HFFc6 (cell line): ENCODE measurements at places on chromosomes 7 and 10.
A peak's percentile ranks its signal among the peaks of the same experiment; 100 is the strongest.

DNA sequence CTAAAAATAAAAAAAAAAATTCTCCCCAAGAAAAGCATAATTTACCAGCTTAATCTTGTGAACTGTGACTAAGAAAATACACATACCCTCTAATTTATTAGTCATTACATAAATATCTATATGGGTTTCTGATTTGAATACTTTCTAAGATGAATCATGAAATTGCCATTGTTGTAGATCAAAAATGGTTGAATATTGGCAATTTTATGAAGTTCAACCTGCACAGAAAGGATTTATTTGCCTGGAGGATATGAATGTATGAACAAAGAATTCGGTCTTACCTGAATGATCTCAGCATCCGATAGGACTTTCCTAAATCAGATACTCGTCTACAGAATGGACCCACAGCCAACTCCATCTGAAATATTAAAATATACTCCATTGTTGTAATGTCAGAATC lies 61.5 kb downstream of the HBP1 start:
- DNase-seq = no peak

DNA sequence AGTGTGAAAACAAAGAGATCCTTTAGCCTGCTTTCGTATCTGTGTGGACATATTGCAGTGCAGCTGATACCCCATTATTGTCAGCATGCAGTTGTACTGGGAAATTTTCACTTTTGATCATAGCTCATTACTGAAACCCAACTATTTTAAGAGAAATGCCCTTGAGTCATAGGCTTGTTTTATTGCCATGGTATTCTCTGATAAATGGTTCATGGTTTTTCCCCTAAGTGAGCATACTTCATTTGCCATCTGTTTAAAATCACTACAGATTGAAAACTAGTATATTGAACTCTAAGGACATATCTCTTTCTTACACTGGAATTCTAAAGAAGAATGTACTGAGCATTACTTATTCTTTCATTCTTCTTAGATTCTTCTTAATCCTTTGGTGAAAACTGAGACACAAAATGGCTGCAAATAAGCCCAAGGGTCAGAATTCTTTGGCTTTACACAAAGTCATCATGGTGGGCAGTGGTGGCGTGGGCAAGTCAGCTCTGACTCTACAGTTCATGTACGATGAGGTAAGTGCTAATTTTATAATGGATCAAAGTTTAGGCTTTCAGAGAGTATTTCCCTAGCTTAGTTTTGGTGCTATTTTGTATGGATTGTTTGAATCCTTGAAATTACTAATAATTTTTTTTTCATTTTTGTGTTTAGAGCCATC lies 63.0 kb downstream of the RALA start:
- peak; percentile 65 for DNase-seq

DNA sequence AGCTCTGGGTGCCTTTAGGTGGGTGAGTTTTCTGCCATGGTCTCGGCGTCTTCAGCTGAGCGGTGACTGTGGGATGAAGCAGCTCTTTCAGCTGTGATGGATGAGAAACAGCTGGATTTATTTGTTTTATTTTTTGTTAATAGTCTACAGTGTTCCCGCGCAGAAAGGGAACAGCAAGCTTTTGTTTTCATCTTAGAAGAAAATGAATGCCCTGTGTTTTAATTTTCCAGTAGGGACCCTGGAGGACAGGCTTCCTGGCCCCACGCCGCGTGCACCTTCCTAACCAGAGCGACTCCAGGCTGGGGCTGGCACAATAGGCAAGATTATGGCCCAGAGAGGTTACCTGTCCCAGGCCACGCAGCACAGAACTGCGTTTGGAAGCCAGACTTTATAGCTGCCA lies 57.6 kb downstream of the GTF2IRD1 start:
- no peak for DNase-seq

DNA sequence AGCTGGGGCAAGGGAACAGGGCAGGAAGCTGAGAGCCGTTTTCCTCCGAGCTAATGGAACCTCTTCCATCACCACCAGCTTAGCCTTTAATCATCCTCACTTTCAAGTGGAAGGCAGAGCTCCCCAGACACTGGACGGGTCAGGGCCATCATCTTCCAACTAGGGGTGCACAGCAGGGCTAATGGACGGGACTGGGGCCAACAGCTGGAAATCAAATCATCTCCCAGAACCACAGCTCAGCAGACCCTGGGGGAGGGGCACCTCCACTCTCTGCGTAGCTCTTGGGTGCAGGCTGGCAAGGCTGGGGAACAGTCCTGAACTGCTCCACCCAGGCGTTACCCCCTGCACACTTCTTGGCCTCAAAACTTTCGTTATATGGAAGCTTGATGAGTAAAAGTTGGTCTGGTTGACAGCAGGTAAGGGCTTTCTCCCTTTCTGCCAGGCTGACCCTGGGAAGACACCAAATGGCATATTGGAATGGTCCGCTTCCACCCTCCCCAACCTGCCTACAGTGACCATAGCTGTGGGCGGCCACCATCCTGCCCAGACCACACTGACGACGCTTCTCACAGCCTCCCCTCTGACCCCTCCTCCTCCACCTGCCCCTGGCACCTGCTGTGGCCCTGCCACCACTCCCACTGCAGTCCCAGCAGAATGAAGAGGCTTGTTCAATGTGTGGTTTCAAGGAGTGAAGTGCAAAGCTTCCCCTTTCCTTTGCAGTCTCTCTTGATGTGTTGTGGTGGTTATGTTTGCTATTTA lies 51.7 kb upstream of the RET start:
- no peak for DNase-seq

- DNase-seq = no peak
These were observed 40.4 kb downstream of the PHTF2 start for GRCh38 chr7:77838929-77839491.

- peak; percentile 31 for DNase-seq
These were observed 83.8 kb downstream of the ABCA13 start for GRCh38 chr7:48255046-48255445.

DNA sequence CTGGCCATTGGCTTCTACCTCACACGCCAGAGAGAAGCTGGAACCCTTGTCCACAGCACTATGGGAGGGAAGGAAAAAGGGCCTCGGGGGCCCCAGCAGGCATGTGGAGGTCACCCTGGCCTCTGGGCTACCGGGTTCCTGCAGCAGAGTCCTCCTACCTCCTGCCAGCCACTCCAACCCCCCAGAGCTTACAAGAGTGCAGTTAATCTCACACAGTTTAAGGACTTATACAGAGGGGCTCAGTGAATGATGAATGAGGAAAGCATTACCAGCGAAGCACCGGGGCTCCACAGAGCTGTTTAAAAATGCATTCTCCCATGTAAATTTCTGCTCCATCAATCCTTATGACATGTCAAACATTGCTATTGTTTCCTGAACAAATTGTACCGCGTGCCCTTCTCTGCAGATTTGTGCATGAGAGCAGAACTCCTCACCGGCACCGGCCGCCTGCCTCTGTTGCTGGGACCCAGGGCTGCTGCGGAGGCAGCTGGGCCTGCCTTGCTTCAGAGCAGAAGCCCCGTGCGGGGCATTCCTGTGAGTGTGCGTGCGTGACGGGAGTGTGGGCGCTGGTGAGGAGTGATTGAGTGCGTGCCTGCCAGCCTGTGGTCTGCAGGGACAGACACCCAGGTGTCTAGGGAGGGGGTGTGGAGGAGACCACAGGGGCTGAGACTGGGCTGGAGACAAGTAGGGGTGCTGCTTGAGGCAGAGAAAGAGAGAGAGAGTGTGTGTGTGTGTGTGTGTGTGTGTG lies 52.8 kb downstream of the C10orf105 start:
- no peak for DNase-seq

- DNase-seq = no peak
These were observed 38.0 kb downstream of the FOXI2 start for GRCh38 chr10:127774766-127775559.

DNA sequence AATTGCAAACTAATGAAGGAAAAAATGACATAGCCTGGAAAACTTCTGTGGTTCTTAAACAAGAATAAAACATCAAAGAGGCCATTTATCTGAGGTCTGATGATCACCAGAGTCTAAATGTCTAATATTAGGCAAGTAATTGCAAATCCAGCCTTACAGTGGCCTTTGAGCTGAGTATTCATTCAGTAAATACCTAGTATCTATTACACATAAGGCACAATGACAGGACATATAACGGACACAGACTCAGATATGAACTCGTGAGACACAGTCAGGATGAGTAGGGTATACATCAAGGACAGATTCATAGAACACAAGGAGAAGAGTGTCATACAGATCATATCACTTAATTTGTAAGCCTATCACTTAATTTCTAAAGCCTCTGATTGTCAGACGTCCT lies 16.8 kb downstream of the GPAM start:
- DNase-seq = no peak

DNA sequence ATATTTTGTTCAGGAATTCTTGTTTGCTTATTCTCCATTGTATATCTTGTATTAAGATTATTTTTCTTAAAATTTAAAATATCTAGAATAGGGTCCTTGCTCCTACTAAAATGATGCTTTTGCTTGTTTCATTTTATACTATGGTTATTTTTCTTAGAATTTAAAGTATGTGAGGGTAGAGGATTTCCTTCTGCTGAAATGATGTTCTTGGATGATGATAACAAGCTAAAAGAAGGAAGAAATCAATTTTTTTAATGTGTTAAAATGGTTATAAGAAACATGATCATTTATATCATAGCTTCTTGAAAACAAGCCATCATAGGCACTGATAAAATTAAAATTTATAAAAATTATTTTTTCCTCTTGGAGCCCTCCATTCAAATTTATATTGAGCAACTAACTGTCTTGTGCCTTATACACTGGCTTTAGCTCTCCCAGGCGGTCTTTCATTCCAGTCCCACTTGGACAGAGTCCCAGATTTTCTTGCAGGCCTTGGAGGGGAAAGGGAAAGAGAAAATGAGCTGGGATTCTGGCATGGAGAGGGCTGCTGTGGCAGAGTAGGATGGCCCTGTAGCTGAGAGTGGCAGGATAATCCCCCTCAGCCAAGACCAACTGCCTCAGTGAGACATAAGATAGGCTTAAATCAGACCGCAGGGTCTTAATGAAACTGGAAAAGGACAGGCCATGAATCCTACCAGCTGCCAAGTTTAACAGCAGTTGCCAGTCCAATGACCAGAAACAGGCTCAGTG lies 60.2 kb downstream of the DNAJB9 start:
- DNase-seq = no peak

DNA sequence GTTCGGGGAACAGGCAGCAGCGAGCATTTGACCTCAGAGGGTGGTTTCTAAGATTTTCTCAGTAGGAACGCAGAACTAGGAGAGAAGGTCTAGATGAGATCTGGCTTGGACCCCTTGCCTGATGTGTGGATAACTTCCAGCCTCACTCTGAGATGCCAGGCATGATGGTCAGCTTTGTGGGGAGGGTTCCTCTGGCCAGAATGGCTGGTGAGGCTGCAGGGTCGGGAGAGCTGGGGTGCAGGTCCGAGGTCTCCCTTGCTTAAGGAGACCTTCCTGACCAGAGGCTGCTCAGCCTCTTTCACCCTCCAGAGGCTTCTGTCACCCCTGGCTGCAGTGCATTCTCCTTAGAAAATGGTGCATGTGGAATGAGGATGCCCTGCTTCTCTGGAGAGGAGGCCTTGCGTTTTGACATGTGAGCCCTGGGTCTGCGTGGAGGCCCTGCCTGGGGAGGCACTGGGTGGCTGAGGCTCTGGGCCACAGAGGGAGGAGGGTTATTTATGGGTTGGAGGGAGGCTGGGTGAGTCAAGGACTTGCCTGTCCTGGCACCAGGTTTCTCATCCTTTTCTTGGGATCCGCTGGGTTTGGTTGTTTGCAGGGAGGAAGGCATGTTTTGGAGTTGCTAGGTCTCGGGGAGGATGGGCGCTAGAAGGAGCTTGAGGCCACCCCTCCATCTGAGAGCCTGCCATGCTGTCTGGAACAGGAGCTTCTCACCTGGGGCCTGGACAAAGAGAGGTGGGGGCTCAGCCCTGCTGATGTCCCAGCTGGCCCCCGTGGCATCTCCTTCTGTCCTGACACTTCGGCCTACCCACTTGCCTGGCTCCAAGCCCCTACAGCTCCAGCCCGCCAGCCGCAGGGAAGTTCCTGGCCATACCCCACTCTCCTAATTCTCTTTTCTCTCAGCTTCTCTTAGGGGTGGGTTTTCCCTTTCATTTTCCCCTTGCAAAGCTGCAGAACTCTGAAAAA lies 3.9 kb downstream of the FAM241B start:
- DNase-seq = no peak

DNA sequence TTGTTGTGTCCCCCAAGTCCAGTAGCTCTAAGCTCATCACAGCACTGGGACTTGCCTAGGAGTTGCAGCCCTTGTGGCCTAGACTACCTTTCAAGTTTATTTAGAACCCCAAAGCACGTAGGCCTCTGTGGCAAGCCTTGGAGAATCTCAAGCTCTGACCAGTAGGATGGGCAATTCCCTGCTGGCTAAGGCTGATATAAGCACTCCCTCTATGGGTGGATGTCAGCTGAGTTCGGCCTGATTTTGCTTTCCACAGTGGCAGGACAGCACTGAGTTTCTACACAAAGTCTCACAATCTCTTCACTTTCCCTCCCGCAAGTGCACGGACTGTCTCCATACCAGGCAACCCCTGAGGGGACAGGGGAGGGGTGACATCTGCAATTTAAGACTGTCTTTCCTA lies 886.4 kb upstream of the LRRN3 start:
- DNase-seq = peak; percentile 56

DNA sequence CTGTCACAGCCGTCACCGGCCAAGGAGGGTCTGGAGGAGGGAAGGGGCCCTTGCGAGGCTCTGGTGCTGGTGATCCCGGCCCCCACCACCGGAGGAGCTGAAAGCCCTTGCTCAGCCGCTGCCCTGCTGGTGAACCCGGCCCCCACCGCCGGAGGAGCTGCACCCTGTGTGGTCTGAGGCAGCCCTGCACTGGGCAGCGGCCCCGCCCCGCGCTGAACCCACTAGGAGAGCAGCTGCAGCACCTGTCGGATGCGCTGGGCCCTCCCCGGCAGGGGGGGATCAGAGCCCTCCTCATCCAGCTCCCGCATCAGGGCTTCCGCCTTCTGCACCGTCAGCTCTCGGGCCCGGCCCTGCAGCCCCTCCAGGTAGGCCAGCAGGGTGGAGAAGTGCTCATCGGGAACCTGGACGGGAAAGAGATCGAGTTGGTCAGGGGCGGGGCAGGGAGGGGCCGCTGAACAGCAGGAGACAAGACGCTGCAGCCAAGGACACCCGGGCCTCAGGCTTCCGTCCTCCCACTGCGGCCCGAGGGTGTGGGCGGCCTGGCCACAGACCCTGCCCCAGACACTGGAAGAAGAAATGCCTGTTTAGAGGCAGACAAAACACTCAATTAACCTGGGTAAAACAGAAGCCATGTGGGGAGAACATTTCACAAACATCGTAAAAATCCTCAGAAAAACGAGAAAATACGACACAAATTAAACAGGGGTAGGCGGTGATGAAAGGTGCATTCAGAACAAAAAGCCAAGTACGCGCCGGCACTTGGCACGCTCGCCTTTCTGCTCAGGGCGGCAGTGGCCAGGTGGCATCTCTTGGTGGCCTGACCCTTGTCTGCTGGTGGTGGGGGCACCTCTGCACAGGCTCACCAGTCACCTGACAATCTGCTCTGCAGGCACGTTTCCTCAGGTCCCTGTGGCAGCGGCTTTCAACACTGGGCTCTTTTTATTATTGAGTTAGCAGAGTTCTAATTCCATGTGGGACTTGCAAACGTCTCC lies 14.7 kb downstream of the CYP2W1 start:
- DNase-seq = no peak
